Activated B cell treated with CpG ODN at 0.5 μM for 24 hours (primary cell): ENCODE measurements at places on chromosomes 2 and 18.

DNA sequence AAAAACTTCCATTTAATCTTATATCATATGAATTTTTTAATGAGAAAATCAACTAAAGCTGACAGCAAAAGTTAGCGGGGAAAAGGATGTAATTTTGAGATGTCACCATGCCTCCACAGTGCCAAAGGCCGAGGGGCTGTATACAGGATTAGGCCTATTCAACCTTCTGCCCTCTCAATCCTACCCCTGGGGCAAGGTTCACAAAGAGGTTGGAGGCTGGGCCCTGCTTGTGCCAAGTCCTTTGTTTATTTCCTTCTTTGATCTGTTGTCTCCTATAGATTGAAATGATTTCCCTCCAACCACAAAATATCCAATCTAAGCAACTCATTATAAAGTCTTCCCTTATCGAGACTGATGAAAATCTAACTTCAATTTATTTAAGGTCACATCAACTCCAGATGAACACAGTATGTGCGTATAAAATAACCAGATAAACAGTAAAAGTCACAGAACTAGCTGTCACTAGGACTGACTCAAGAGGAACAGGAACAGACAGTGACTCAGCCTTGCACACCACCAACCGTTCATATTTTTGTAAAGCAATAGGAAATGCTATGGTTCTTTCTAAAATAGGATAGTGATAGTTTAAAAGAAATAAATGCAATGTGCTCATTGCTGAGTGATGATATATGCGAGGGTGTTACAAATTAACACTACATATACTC, 95.8 kb downstream of the SLC25A12 start:
- no peak for DNase-seq

- no peak for DNase-seq
Observed at GRCh38 chr2:96680561-96681141, 38.1 kb downstream of the FER1L5 start.

DNA sequence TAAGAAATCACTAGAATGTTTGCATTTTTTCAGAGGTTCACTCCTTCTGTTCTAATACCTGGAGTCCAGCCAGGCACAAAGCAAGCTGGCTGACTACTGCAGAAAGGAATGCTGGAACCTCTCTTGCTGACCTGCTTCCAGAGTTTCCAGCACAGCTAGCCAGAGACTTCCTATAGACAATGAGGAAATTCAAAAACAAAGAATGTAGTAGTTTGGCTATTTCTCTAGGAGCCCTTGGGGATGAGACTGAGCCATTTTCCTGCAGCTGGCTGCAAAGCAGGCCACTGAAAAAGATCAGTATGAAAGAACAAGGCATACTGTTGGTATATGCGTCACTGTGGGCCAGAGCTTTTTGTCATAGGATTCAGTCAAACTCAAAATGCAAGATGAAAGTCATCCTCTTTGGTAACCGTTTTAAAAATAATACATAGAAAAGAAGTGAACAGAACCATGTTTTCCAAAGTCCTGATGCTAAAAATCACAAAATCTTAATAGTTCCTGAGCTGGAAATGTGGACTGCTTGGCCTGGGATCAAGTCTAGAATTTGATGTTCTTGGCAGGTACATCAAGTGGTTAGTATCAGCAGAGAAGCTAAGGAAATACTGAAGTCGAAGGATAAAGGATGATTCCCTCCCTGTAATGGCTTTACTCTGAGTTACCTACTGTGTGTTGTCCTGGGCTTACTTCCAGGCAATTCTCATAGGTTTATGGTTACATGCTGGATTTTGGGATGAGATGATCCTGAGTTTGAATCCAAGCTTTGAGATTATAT, 9.0 kb upstream of the DSEL start:
- no peak for DNase-seq

DNA sequence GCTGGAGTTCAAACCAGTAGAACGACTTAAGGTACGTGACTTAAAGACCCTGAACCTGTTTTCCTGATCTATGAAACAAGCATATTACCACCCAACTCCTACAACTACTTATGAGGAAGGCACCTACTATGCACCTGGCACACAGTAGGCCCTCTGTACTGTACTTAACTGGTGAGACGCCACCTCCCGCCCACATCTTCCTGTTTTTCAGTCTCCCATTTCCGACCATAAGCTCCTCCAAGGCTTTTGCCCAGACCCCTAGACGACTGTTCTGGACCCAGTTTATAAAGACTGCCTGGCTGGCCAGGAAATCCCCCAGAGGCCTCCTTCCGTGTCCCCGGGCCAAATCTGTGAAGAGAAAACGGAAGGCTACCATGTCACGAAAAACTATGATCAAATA, 1.5 kb downstream of the GALNT14 start:
- no peak for DNase-seq

DNA sequence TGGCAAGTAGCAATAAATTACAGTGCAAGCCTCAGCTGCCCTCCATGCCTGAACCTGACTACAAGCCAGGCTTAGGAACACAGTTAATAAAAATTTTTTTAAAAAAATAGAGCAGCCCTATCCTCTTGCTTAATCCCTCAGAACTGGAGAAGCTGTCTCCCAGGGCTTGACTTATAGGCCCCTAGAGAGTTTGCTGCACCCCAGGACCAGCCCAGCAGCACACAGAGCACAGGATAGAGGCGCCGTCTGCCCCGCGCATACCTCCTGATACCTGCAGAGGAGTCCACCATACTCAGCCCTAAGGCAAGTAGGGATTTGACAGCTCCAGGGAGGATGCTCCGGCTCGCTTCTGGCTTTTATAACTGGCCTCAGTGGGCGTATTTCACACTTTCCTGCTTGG, 548.6 kb upstream of the RAB6C start:
- DNase-seq: no peak

DNA sequence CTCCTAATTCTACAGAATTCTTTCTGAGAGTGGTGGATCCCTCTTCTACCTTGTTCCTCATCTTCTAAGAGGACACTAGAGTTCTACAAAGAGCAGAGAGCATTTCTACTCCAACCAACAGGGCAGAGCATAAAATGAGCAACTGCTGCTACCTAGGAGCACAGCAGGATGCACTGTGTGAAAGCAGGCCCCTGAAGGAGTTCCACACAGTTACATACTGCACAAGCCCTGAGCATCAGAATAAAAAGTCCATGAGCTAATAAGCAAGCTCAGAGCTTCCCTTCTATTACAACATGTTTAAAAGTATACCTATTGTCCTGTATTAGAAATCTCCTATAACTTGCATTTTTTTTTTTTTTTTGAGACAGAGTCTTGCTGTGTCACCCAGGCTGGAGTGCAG, 8.4 kb downstream of the FHL2 start:
- no peak for DNase-seq

GRCh38 chr2:8268172-8268783, 413.6 kb upstream of the ID2 start:
- DNase-seq: no peak

DNA sequence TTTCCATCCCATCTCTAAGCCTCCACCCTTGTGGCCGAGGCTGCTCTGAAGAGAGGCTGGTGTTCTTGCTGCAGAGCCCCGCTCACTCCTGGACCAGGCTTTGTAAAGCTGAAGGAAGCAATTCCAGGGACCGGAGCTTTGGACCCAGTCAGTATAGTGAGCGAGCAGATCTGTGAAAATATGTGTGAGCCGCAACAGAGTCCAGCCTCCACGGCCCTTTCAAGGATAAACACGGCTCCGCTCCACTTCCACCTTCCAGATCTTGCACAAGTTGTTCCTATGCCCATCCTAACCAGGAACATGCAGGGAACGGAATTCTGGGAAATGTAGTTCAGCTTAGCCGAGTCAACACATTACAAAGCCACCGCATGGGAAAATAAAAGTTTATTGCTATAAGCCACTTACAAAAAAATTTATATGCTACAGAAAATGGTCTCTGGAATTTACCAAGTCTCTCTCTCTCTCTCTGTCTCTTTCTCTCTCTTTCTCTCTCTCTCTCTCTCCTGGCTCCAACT, 151.7 kb upstream of the ZNF521 start:
- no peak for DNase-seq
